RKO (cell line): ENCODE measurements at places on chromosomes 4 and X.

DNA sequence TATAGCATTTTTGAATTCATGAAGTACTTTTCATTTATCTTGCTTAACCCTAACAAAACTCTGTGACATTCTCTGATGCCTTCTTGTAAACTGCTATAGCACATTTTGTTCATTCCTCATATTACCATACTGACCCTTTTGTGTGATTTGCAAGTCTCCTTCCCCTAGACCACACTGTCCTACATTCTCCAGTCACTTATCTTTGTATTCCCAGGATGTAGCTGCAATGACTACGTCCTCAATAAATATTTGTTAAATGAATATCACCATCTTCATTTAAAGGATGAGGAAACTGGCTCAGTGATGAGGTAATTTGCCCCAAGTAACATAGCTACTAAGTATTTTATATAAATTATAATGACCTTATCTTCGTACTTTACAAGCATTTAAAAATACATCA lies 11.9 kb downstream of the HUWE1 start:
- no peak for DNase-seq

DNA sequence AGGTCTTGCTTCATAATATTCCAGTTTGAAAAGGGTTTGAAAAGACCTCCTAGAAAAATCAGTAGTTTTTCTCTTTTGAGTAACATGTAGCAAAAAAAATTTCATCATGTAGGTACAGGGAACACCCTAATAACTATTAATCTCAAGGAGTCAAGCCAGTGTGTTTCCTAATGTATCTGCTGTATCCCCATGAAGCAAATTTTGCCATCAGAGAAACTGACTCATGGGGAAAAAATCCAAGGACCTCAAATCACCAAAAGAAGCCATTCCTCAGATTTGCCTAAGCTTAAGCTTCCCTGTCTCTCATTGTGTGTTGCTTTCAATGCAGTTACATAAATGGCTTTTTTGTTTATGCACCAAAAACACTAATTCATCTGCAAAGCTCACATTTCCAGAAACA lies 29.7 kb downstream of the F9 start:
- no peak for DNase-seq

- DNase-seq, result no peak
Measured at GRCh38 chrX:10744007-10744406, 123.6 kb upstream of the MID1 start.

- DNase-seq, result no peak
Measured at GRCh38 chr4:174451718-174452296, 70.5 kb downstream of the HPGD start.
